A673 (cell line): ENCODE measurements at places on chromosomes 6 and 20. TPM values are rescaled to one million over a fixed set of nuclear protein-coding genes. Genes with fewer than 3 reads are reported as not detected.

The BAG2 gene
- 21.4 and 27.0 TPM in 2 replicates for total RNA-seq

The LTA gene
- not detected in 2 replicates for total RNA-seq

DNA sequence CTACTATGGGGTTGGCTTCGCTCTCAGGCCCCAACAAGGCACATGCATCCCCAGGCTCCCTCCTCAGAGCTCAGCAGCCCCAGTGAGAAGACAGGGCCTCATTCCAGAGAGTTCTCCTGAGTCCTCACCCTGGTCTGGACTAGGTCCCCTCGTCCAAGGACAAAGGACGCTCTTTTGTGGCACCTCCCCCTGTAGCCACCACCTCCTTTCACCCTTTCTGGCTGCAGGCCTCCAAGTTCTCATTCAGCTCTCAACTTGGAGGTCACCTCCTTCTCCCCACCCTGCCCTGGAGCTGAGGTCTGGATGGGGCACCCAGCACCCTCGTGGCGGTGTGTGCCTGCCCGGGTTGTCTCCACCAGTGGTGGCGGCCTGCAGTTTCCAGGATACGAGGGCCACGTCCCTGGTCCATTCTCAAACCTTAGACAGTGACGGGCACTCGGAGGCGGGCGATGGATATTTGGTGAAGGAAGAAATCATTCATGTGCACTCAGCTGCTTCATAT is 2.5 kb downstream of the UNC93A start:
- H3K4me3 ChIP-seq: no peak overlapping the region
- no peaks in the 10 kb centered on the region for H3K4me1 ChIP-seq
- DNase-seq: no peak
- H3K27me3 ChIP-seq: peaks cover 10% of the 10 kb centered on the region
- no peak overlapping the region for H3K27ac ChIP-seq
- no peaks in the 10 kb centered on the region for H3K36me3 ChIP-seq

DNA sequence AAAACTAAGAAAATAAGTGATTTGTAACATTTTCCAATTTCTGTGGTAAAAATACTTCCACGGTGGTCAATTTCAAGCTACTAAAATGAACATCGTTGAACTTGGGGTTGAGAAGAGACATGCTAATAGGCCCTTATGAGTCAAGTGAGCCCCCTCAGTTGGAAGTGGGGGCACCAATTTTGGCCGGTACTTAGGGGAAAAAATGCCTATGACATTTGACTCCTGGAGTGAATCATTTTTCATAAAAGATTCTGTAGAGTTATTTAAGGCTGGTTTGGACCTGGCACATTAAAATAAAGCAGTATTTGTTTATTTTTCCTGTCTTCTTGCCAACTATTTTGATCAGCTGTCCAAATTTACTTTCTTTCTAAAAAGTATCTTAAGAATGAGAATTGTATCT is 32.4 kb upstream of the CAP2 start:
- DNase-seq: no peak
- H3K4me1 ChIP-seq: no peaks in the 10 kb centered on the region
- no peaks in the 10 kb centered on the region for H3K36me3 ChIP-seq
- H3K27ac ChIP-seq: no peak overlapping the region
- H3K4me3 ChIP-seq: no peak overlapping the region

DNA sequence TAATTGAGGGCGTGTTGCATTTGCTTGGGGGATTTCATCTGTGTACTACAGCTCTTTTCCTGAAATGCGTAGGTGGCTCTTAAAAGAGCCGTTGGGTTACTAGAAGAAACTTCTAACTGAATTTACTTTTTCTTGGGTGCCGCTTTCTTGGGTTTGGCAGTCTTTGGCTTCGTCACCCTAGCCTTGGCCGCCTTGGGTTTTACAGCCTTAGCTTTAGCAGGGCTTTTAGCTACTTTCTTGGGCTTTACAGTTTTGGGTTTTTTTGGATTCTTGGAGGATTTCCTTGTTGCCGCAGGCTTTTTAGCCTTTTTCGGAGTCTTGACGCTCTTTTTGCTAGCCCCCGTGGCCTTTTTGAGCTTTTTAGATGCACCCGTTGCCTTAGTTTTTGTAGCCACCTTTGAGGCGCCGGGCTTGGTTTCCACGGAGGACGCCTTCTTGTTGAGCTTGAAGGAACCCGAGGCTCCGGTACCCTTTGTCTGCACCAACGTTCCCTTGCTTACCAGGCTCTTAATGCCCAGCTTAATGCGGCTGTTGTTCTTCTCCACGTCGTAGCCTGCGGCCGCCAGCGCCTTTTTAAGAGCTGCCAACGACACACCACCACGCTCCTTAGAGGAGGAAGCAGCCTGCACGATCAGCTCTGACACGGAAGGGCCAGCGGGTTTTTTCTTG is 54.5 kb downstream of the TRIM38 start:
- no peaks in the 10 kb centered on the region for H3K36me3 ChIP-seq
- H3K27me3 ChIP-seq: no peaks in the 10 kb centered on the region
- peak; percentile 34 for DNase-seq
- peaks cover 9% of the 10 kb centered on the region for H3K4me1 ChIP-seq
- H3K27ac ChIP-seq: peak overlapping the region; percentile 67

DNA sequence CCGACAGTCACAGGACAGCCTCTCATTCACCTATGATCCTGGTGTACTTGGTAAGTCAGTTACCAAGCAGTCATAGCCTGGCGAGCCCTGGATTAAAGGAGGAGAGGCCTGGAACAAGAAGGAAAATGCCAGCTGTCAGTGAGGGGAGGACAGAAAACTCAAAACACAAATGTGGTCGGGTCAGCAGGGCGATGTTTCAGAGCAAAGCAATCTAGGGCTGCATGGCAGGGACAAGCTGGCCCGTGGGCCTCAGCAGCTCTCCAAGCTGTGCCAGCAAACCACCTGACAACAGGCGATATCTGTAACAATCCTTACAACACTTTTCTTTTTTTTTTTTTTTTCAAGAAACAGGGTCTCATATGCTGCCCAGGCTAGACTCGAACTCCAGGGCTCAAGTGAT is 40.3 kb downstream of the MGME1 start:
- no peaks in the 10 kb centered on the region for H3K27me3 ChIP-seq
- H3K36me3 ChIP-seq: no peaks in the 10 kb centered on the region
- H3K4me3 ChIP-seq: no peak overlapping the region
- no peak overlapping the region for H3K27ac ChIP-seq
- no peak for DNase-seq

GRCh38 chr6:105220186-105220585 is 40.4 kb upstream of the POPDC3 start:
- H3K27ac ChIP-seq: no peak overlapping the region
- no peaks in the 10 kb centered on the region for H3K36me3 ChIP-seq
- DNase-seq: no peak
- H3K4me3 ChIP-seq: no peak overlapping the region
- no peaks in the 10 kb centered on the region for H3K4me1 ChIP-seq

DNA sequence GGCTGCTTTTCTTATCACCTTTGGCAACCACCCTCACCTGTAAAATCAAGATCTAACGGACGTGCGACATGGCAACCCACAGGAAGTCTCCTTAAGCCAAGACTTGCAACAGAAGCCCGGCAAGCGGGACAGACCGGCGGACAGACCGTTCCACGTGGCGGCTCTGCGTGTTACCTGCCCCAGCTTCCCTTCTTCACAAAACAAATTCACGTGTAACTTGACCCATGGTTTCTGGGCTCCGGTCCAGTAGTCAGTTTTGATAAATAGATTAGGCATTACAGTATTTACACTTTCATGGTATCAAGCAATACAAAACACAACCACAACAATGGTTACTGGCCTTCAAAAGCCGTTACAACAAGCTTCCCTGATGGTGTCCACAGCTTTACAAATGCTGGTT is 133.8 kb downstream of the PRND start:
- no peak for DNase-seq
- H3K27me3 ChIP-seq: no peaks in the 10 kb centered on the region
- no peak overlapping the region for H3K4me3 ChIP-seq
- H3K27ac ChIP-seq: no peak overlapping the region
- no peaks in the 10 kb centered on the region for H3K4me1 ChIP-seq

- H3K27ac ChIP-seq: peak overlapping the region; percentile 92
- DNase-seq: no peak
- H3K4me1 ChIP-seq: peaks cover 88% of the 10 kb centered on the region
- no peaks in the 10 kb centered on the region for H3K27me3 ChIP-seq
Observed at GRCh38 chr6:41643899-41644269, 5.6 kb downstream of the MDFI start.
